Smooth muscle cell of the umbilical artery (primary cell): ENCODE measurements at places on chromosomes 4 and X. TPM values are rescaled to one million over a fixed set of nuclear protein-coding genes. Genes with fewer than 3 reads are reported as not detected.

The STS gene
- total RNA-seq, result 5.0 and 6.8 TPM in 2 replicates

The FGFBP2 gene
- not detected in 2 replicates for total RNA-seq

The TEX13B gene
- not detected in 2 replicates for total RNA-seq

The SYNPO2 gene
- total RNA-seq, result 19.5 and 48.1 TPM in 2 replicates

The PDLIM3 gene
- total RNA-seq, result 135 and 158 TPM in 2 replicates

The CFAP299 gene
- 1.5 and 2.3 TPM in 2 replicates for total RNA-seq

The PLCXD1 gene
- total RNA-seq, result 6.2 and 27.5 TPM in 2 replicates

The NLGN4X gene
- not detected in 2 replicates for total RNA-seq

The TRPC3 gene
- 0.30 and 1.5 TPM in 2 replicates for total RNA-seq

The BANK1 gene
- under 0.01 and 0.14 TPM in 2 replicates for total RNA-seq

The SPP1 gene
- total RNA-seq, result 3.3 and 6.9 TPM in 2 replicates

The OTUD5 gene
- 38.0 and 50.4 TPM in 2 replicates for total RNA-seq

The PRR32 gene
- not detected in 2 replicates for total RNA-seq

The RAP2C gene
- 29.3 and 30.9 TPM in 2 replicates for total RNA-seq

The USP9X gene
- total RNA-seq, result 113 and 170 TPM in 2 replicates

The PFKFB1 gene
- under 0.01 TPM in 1 of 2 replicates, not detected in the other for total RNA-seq

The RTL5 gene
- 1.2 and 4.4 TPM in 2 replicates for total RNA-seq

The SCOC gene
- total RNA-seq, result 74.6 and 85.2 TPM in 2 replicates

The PDGFRA gene
- 82.1 and 263 TPM in 2 replicates for total RNA-seq
